Mammary microvascular endothelial cell (primary cell): ENCODE measurements at places on chromosomes 3 and 15. TPM values are rescaled to one million over a fixed set of nuclear protein-coding genes. Genes with fewer than 3 reads are reported as not detected.

The GADL1 gene
- 0.05 TPM in 1 of 2 replicates, not detected in the other for total RNA-seq

The OR5K2 gene
- not detected in 2 replicates for total RNA-seq

The LMAN1L gene
- total RNA-seq = not detected in 2 replicates

The EBLN2 gene
- 1.4 and 2.4 TPM in 2 replicates for total RNA-seq

The ZBTB20 gene
- 15.7 and 22.1 TPM in 2 replicates for total RNA-seq

The LRRC15 gene
- total RNA-seq = 0.20 and 0.25 TPM in 2 replicates

The TICRR gene
- 6.0 and 6.7 TPM in 2 replicates for total RNA-seq

The EPHA3 gene
- 0.07 TPM in 1 of 2 replicates, not detected in the other for total RNA-seq

The PCSK6 gene
- 4.3 and 6.0 TPM in 2 replicates for total RNA-seq

The C3orf85 gene
- total RNA-seq = not detected in 2 replicates

The ACTC1 gene
- not detected in 2 replicates for total RNA-seq

The SCN11A gene
- not detected in 2 replicates for total RNA-seq

The SNAPC5 gene
- 22.5 and 28.0 TPM in 2 replicates for total RNA-seq

The ZPLD1 gene
- total RNA-seq = not detected in 2 replicates

The CYP8B1 gene
- total RNA-seq = not detected in 2 replicates

The FMN1 gene
- total RNA-seq = under 0.01 TPM in 2 replicates

The ROBO2 gene
- total RNA-seq = 0.13 TPM in 1 of 2 replicates, not detected in the other

The MUC20 gene
- total RNA-seq = not detected in 2 replicates

The ANO10 gene
- 69.3 and 69.5 TPM in 2 replicates for total RNA-seq

The NUDT16 gene
- 8.1 and 10.6 TPM in 2 replicates for total RNA-seq

The RAF1 gene
- 54.5 and 70.2 TPM in 2 replicates for total RNA-seq

The ZNF639 gene
- 30.2 and 37.6 TPM in 2 replicates for total RNA-seq

The CEMIP gene
- 0.10 and 0.67 TPM in 2 replicates for total RNA-seq

The CLDN18 gene
- not detected in 2 replicates for total RNA-seq

The EPHA6 gene
- total RNA-seq = 0.27 TPM in 1 of 2 replicates, not detected in the other

The C3orf49 gene
- total RNA-seq = not detected in 2 replicates

The CADPS gene
- not detected in 2 replicates for total RNA-seq

The PPARG gene
- total RNA-seq = 17.1 and 20.1 TPM in 2 replicates

The GORASP1 gene
- total RNA-seq = 48.4 and 71.4 TPM in 2 replicates

The KCNMB3 gene
- total RNA-seq = 0.33 and 1.4 TPM in 2 replicates
